Stimulated activated CD8-positive, alpha-beta memory T cell treated with anti-CD3 and anti-CD28 coated beads, Interleukin-4, amount 100 ng/mL, for 48 hours (primary cell): ENCODE measurements at places on chromosomes 7 and 10.

- no peak for DNase-seq
Observed at GRCh38 chr10:95536017-95536416, 25.2 kb downstream of the SORBS1 start.

- DNase-seq: no peak
Observed at GRCh38 chr7:155395176-155395797, 62.6 kb upstream of the EN2 start.

DNA sequence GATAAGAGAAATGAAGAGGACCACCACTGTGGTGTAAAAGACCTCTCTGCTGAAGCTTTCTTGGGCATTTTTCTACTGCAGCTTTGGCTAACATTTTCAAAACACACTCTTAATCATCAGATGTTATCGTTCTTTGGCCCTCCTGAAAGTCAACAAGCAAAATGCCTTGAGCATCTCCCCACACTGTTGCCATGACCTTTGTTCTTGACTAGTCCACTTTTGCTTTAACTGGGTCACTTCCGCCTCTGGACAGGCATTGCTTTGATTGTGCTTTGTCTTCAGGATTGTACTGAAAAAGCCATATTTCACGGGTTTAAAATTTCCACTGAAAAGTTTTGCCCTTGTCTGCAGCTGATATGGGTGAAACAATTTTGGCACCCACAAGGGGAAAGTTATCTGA is 107.8 kb upstream of the CXCL12 start:
- no peak for DNase-seq

DNA sequence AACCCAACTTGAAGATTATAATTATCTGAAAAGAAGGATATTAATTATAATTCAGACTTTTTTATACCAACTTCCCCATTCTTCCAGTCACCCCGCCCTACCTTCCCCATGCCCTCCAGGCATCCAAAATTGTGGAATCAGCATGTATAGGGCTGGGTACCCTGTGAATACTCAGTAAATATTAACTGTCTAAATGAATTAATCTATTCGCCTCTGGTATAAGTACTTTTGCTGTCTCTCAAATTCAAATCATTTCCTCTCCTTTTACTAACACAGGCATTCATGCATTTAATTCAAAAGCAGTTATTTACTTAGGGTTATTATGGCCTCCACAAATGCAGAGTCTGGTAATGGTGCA is 26.5 kb upstream of the GOT1 start:
- no peak for DNase-seq

GRCh38 chr7:143003393-143004051 is 23.4 kb downstream of the OR9A2 start:
- no peak for DNase-seq

GRCh38 chr7:116796471-116796870 is 65.9 kb upstream of the CAPZA2 start:
- DNase-seq: no peak

DNA sequence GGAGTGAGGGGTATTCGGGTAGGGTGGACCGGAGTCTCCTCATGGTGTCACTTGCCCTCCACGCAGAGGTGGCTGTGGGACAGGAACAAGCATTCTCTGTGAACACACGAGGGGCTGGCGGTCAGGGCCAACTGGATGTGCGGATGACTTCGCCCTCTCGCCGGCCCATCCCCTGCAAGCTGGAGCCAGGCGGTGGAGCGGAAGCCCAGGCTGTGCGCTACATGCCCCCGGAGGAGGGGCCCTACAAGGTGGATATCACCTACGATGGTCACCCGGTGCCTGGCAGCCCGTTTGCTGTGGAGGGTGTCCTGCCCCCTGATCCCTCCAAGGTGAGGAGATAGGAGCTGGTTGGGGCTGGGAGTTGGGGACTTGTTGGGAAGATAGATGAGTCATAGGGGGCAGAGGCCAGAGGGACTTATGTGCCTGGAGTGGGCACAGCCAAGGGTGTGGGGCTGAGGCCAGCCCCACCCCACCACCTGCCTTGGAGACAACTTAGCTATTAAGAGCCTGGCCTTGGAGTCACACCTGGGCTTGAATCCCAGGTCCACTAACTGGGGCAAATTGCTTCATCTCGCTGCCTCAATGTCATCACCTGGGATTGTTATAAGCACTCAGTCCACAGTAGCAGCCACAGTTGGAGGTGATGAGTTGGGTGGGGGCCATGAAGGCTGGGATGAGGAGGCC is 13.9 kb downstream of the FLNC start:
- DNase-seq: no peak

- DNase-seq: no peak
Observed at GRCh38 chr7:124411796-124412195, 353.8 kb downstream of the GPR37 start.

- DNase-seq: no peak
Observed at GRCh38 chr10:124686707-124687376, 57.3 kb downstream of the FAM53B start.

- DNase-seq: no peak
Observed at GRCh38 chr7:83365746-83366145, 203.1 kb upstream of the PCLO start.

DNA sequence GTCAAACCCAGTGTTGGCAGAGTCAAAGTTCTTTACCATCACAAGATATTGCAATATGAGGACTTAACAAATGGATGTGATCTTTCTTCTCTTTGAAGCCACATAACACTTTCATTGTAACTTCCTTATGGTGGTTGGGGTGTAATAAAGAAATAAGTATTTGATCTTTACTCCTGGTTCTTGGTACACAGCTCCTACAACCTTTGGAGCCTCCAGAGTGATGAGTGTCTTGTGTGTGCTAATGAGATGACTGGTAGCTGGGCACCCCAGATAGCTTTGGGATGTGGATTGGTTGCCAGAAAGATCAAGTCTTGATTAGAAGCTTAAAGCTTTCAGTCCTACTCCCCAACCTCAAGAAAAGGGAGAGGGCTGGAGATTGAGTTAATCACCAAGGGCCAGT is 31.1 kb upstream of the YAE1 start:
- no peak for DNase-seq

DNA sequence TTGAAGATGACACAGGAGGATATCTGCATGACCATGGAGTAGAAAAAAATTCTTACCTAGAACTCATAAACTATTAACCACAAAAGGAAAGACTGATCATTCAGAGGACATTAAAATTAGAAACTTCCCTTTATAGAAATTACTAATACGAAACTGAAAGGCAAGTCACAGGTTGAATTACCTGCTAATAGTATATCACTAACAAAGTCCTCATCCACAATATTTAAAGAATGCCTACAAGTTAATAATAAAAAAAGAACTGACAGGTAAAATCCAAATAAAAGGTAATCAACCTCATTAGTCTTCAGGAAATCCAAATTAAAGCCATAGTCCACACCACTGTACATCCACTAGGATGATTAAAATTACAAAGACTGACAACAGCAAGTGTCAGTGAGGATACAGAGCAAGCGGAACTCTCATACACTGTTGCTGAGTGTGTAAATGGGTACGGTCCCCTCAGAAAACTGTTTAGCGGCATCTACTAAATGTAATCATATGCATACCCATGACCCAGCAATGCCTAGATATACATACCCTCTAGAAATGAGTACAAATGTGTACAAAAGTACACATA is 71.2 kb downstream of the ARHGAP21 start:
- DNase-seq: no peak

DNA sequence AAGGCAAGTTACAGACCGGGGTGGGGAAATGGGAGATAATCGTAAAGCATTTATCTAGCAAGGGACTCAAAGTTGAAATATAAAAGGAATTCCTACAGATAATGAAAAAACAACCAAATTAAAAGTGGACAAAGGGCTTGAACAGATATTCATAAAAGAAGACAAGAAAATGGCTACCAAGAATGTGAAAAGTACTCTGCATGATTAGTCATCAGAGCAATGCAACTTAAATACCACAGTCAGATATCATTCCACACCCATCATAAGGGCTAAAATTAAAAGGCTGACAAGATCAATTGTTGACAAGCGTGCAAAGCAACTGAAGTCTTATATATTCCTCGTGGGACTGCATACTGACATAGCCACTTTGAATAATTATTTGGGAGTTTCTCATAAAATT is 124.6 kb upstream of the RSU1 start:
- DNase-seq: no peak

GRCh38 chr10:26939290-26939961 is 78.7 kb upstream of the ABI1 start:
- DNase-seq: no peak

GRCh38 chr10:5396556-5397300 is 7.9 kb downstream of the TUBAL3 start:
- DNase-seq: no peak

GRCh38 chr10:14191871-14192270 is 138.9 kb downstream of the FRMD4A start:
- no peak for DNase-seq

- no peak for DNase-seq
Observed at GRCh38 chr7:34187798-34188307, 282.5 kb downstream of the BMPER start.

DNA sequence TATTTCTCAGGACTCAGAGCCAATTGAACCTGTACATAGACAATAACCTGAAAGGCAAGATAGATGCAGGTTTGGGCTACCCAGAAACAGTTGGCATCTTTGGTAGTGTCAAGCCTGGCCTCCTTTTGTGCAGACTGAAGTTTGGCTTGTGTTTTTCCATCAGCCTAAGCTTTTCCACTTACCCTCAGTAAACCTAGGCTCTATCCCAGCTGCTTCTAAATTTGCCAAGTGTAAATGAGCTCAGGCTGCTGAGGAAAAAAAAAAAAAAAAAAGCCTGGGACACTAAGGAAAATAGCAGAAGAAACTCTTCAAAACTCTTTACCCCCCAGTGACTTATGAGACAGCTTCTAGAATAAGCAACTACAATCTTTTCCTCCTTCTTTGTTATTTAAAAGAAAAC is 316.3 kb upstream of the SORCS1 start:
- DNase-seq: no peak

DNA sequence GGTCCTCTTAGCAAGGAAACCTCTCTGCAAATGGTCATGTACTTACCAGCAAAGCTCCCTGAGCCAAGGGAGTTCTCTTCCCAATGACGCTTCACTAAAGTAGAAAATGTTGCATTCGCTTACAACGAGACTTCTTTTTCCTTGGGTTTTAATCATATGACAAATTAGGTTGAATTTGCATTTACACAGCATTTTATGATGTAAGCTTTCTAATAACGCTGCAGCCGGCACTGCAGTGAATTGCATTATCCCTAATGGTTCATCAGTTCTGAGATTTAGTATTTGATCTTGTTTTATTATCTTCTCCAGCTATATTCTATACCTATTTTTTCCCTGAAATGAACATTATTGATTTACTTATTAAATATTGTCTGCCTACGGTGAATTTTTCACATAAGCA is 339.3 kb upstream of the PFKP start:
- DNase-seq: no peak

- no peak for DNase-seq
Observed at GRCh38 chr7:116432527-116432916, 67.0 kb upstream of the CAV2 start.

- DNase-seq: peak; percentile 57
Observed at GRCh38 chr7:75866489-75867389, 12.1 kb upstream of the RHBDD2 start.

- no peak for DNase-seq
Observed at GRCh38 chr10:132951926-132952325, 9.6 kb upstream of the CFAP46 start.

DNA sequence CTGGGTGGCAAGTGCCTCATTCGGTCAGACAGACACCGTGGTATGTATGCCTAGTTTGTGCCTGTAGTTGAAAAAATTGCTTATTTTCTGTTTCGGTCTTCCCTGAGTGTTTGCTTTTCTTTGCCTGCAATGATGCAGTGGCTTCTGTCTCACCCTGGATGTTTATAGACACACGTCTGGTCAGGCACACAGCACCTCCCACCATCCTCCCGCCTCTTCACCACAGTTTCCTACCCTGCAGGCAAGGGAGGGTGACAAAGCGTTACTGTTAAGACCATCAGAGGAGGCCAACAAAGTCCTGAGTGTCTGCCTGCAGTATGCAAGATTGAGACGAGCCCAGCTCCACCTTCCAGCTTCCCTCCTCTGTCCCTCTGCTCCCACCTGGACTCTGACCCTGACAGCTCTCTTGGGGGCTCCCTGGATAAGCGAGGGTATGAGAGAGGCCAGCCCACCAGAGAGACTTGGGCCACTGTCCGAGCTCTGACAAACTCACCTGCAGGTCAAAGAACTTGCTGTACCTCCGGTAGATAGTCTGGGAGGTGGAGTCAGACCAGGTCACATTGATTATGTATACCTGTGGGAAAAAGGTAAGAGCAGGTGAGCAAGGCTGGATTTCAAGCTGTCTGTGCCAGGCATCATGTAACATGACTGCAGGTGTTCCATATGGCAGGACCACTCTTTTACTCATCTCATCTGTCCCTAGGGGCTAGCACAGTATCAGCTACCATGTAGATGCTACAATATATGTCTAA is 54.4 kb downstream of the SH3PXD2A start:
- peak; percentile 57 for DNase-seq

DNA sequence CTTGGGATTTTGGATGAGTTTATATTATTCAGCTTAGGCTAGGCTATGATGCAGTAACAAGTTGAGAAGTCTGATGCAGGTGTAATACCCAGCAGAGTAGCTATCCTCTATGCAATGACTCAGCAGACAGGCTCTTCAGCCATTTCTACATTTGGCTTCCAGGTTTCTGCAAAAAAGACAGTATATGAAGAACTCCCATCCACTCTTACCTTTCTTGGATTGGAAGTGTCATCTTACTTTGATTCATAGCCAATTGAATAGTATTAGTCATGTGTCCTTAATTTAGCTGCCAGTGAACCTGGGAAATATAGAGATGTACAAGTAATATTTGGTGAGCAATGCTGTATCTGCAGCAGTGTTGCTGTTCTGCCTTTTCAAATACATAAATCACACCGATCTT is 127.8 kb upstream of the NPSR1 start:
- no peak for DNase-seq

GRCh38 chr10:115093776-115094408 is 727 bp downstream of the ATRNL1 start:
- peak; percentile 31 for DNase-seq

DNA sequence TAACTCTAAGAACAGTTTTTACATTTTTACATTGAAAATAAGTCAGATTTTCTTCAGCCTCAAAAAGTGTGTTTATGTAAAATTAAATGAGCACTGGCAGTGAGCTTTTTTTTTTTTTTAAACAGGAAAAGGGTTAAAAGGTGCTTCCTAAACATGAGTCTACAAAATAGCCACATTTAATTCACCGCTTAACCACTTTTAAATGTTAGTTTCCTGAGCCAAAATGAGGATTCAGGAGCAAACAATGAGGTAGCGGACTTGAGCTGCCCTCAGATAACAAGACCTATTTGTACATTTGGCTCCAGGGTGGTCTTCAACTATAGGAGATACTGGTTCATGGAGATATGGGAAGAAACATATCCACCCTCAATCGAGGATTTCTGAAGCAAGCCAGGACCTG is 22.8 kb downstream of the AKR1C3 start:
- no peak for DNase-seq

- no peak for DNase-seq
Observed at GRCh38 chr10:131930150-131930549, 29.3 kb downstream of the PPP2R2D start.

GRCh38 chr10:26217396-26218086 is 967 bp downstream of the GAD2 start:
- DNase-seq: peak; percentile 25

DNA sequence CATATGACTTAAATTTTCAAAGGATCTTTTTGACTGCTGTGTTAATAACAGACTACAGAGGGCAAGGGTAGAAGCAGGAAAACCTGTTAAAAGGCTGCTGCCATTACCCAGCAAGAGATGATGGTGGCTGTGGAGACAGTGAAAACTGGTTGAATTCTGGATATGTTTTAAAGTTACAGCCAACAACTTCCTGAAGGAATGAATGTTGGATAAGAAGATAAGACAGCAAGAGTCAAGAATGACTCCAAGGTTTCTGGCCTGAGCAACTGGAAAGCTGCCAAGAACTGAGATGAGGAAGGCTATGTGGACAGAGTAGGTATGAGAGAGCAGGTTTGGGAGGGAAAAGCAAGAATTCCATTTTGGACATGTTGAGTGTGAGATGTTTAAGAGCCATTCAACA is 19.1 kb downstream of the CNOT4 start:
- no peak for DNase-seq
